ENCODE measurements at places on chromosomes 6 and 20. TPM values are rescaled to one million over a fixed set of nuclear protein-coding genes. Genes with fewer than 3 reads are reported as not detected.

The RIPPLY2 gene
- total RNA-seq: 0.84 TPM

The BEND3 gene
- 3.3 TPM for total RNA-seq

The MC3R gene
- total RNA-seq: not detected

The CST7 gene
- total RNA-seq: not detected

The IMPG1 gene
- not detected for total RNA-seq

The NKAIN2 gene
- not detected for total RNA-seq

The NFKBIL1 gene
- 11.3 TPM for total RNA-seq

The COL19A1 gene
- not detected for total RNA-seq

The DCDC2 gene
- 3.7 TPM for total RNA-seq

The ABHD12 gene
- 98.0 TPM for total RNA-seq

The MED20 gene
- total RNA-seq: 11.0 TPM

The CYP21A2 gene
- total RNA-seq: not detected

The ZBTB12 gene
- 4.2 TPM for total RNA-seq

All from A549 treated with RU486 at 1 μM for 4 hours (cell line).